ENCODE measurements at places on chromosomes 6 and 20.

GRCh38 chr6:33430991-33431879 is 11.4 kb downstream of the SYNGAP1 start:
- DNase-seq, result no peak

GRCh38 chr6:43361269-43361668 is 8.2 kb downstream of the ZNF318 start:
- DNase-seq, result no peak

DNA sequence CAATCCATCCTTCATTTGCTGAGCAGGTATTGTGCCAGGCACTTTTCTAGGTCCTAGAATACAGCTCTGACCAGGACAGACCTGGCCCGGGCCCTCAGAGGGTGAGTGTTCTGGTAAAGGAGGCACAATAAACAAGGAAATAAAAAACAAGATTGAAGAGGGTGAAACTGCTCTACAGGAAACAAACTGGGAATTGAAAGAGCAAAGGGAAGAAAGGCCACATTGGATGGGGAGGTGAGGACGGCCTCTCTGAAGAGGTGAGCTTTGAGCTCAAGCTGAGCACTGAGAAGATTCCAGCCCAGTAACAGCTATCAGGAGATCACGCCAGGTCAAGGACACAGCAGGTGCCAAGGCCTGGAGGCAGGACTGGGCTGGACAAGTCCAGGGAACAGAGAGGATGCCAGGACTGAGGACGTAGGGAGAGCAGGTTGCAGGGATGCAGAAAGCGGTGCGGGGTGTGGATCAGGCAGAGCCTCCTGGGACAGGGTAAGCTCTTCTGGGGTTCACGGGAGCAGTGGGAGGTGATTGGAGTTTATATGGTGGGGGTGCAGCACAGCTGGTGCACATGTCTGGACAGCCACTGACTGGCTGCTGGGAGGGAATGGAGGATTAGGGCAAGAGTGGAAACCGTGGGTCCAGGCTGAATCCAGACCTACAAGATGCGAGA is 433.3 kb downstream of the PREX1 start:
- no peak for DNase-seq

DNA sequence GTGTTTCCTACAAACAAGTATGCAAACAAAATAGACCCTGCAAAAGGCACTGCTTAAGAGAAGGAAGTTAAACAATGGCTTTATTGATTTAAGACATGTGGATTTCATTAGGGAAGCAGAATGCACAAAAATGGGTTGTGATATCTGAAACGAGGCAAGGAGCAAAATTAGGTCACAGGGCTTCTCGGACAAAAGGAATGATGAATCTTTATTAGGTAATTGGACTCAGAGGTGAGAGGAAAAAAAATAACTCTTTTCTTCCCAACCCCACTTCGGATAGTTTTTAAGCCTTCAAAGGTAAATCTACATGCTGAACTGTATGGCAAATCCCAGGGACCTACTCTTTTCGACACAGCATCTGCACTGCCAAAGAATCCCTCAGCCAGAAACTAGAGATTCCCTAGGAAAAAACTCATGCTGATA is 183.0 kb upstream of the TAB2 start:
- DNase-seq, result no peak

DNA sequence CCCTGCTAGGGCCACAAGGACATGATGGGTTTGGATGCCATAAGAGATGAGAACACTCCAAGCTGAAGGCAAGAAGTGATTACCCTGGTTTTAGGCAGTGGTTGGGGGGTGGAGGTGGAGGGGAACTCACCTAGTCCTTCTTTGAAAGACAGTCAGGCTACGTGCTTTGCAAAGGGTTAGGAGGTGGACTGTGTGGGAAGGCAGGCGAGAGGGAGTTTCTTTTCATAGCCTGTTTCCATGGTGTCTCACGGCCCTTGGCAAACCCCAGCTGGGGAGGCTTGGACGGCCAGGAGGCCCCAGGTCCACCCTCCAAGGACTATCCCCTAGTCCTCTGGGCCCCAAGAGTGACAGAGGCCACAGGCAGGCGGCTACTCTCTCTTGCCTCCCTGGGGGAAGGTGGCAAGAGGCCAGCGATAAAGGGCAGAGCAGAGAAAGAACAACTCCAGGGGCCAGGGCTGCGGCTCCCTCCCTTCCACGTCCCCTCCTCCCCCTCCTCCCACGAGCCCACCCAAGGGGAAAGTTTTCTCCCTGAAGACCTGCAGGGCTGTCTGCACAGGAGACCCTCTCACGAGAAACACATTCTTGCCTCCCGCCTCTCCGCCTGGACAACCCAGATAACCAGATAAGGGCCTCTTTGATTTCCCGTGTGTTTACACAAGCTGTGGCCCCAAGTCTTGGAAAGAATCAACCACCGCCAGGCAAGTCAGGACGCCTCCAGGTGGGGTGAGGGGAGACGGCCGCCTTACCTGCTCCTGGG is 74.4 kb downstream of the NOL4L start:
- DNase-seq, result no peak

- no peak for DNase-seq
Observed at GRCh38 chr6:17022604-17023003, 79.2 kb upstream of the STMND1 start.

DNA sequence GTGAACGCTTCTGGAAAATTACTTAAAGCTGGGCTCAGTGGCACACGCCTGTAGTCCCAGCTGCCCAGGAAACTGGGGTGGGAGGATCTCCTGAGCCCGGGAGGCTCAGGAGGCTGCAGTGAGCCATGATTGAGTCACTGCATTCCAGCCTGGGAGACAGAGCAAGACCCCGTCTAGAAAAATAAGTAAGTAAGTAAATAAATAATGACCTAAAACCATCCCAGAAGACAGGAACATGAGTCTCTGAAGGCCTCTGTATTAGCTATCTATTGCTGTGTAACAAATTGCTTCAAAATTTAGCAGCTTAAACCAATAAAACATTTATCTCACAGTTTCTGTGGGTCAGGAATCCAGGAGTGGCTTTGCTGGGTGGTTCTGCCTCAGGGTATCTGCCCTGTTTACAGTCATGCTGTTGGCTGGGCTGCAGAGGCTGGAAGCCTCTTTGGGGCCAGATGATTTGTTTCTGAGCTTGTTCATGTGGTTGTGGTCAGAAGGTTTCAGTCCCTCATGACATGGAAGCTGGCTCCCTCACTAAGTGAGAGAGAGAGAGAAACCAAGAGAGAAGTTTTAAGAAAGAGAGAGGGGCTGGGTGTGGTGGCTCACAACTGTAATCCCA is 48.4 kb upstream of the NCOA3 start:
- DNase-seq, result no peak

DNA sequence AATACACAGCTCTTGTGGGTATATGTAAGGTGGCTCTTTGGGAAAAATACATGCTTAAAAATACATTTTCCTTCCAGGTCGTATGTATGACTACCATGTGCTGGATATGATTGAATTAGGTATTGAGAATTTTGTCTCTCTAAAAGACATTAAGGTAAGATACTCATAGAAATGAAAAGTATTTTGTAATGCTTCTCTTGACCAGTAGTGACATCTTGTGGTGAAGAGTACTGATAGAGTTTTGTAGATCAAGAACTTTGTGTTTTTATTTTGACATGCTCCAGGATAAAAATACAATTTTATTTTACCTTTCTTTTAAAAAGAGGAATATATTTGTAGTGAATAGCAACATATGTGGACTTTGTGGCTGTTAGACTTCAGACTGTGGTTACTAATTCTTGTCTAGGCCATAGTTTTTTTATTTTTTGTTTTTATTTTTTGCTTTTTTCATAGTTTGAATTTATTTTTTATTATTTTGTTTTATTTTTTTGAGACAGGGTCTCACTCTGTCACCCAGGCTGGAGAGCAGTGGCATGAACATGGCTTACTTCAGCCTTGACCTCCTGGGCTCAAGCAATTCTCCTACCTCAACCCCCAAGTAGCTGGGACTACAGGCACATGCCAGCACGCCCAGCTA is 17.9 kb downstream of the RPF2 start:
- peak; percentile 57 for DNase-seq

DNA sequence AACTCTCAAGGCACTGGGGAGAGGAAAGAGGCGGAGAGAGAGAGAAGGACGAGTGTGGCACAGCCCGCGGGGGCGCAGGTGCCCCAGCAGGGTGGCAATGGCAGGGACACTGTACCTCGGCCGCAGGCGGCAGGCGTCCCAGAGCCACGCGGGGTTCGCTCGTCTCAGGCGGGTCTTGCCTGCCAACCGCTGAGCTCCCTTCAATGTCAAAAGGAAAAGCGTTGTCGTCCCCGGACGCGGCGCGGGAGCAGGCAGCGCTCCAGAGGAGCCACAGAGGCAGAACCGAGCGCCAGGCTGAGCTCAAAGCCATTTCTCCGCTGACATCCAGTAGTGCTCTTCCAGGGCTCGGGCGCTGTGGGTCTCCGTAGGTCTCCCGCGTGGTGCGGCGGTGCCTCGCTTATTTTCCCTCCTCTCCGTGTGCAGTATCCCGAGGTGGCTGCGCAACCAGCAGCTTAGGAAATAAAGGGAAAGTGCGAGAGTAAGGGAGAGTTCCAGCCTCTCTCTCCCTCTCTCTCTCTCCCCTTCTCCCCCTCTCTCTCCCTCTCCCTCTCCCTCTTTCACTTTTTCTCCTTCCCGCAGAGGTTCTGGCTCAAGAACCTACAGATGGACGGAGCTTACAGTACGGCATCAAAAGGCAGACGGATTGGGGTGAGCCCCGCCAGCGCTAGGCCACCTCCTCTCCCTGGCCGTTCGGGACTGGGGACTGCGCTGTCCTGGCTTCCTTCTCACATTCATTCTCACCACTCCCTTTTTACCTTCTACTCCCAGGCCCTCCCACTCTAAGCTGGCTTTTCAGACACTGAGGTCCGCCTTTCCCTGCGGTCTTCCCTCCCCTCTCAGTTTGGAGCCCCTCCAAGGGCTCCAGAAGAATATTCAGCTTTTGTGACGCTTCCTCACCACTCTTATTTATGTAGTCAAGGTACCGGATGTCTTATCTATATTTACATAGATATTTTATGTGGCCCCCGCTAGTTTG is at the start of gene LAMA4:
LAMA4 (minus strand) TSS at position 727 of the 976 bp plus-strand sequence; CDS start at position 310, 417 bp downstream.
- DNase-seq, result no peak

GRCh38 chr6:20605581-20605980 is 71.3 kb downstream of the CDKAL1 start:
- no peak for DNase-seq

DNA sequence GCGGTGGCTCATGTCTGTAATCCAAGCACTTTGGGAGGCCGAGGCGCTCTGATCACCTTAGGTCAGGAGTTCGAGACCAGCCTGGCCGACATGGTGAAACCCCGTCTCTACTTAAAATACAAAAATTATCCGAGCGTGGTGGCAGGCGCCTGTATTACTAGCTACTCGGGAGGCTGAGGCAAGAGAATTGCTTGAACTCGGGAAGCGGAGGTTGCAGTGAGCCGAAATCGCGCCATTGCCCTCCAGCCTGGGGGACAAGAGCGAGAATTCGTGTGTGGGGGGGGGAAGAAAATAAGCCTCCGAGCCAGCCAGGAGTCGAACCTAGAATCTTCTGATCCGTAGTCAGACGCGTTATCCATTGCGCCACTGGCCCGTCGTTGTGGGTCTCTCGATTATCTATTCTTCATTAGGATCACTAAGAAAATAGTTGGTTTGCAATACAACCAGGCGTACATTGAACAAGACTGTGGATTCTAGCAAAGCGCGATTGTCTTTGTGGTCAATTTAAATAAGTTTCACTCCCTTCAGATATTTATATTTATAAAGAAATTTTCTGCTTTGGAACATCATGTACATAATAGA is 33.9 kb upstream of the PRSS16 start:
- DNase-seq, result peak; percentile 8

DNA sequence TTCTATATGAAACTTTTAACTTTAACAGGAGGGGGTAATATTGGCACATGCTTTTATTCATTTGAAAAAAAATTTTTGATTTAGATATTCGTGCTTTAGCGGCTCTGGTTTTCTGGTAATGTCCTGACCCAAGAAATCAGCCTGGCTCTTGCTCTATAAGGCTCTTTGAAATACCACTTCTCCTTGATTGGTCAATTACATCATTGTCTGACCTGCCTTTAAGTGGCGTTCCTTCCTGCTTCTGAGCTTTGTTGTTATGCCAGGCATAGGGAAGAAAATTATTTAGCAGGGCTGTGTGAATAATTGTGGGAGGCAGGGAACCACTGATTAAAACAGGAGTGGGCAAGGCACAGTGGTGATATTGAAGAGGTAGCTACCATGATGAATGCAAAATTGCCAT is 3.9 kb downstream of the RNF144B start:
- peak; percentile 61 for DNase-seq

GRCh38 chr20:33531047-33531877 is 41.4 kb downstream of the CBFA2T2 start:
- no peak for DNase-seq

DNA sequence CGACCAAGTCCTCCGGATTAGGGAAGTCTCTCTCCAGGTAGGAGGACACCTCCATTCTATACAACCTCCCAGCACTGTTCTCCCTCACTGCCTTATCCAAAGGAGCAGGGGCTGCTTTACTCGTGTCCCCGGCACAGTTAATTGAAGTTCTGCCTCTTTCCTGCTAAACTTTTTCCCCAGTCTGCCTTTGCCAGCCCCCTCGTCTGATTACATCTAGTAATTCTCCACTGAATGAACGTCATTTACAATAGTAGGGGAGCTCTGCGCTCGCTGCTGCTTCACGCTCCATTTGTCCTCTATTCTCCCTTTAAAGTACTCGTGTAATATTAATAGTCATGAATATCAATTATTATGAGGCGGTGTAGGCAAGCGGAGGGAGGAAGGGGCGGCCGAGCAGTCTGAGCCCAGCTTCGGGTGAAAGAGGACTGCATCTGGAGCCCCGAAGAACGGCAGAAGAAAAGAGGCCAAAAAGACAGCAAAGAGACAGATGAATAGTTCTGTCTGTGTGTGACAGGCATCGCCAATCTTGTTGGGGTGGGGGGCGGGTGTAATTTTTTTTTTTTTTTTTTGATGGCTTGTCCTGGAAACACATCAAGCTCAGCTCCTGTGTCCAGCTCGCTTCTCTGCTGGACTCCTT is 2.9 kb downstream of the TFAP2B start:
- no peak for DNase-seq

DNA sequence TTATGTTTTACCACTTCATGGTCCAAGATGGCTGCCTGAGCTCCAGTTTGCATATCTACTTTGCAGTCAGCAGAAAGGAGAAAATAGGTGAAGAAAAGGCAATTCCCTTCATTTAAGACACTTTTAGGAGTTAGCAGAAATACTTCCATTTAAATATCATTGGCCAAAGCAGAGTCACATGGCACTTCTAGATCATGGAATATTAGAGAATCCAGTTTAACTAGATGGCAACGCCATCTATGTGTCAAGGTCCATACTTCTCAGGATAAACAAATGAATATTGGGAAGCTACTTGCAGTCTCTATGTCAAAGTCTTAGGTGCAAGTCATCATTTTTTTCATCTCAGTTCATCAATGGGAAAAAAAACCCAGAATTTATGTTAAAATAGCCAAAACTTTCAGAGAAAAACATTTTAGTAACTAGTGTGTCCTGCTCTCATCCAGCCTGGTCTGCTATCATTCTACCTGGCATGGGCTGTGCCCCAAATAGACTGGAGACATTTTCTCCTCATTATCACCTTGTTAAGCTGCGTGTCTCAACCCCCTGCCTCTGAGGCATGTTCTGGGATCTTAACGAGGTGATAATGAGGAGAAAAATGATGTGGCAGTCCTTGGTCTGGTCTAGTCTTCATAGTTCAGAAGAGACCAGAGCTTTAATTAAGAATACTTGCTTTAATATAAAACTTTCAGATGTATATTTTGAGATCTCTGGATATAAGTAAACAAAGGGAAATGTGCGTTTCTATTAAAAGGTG is 227.3 kb downstream of the TBX18 start:
- DNase-seq, result no peak

Measured in suppressor macrophage treated with lipopolysaccharide for 1 hour (primary cell).